Effector memory CD4-positive, alpha-beta T cell (primary cell): ENCODE measurements at places on chromosomes 12 and 14.

DNA sequence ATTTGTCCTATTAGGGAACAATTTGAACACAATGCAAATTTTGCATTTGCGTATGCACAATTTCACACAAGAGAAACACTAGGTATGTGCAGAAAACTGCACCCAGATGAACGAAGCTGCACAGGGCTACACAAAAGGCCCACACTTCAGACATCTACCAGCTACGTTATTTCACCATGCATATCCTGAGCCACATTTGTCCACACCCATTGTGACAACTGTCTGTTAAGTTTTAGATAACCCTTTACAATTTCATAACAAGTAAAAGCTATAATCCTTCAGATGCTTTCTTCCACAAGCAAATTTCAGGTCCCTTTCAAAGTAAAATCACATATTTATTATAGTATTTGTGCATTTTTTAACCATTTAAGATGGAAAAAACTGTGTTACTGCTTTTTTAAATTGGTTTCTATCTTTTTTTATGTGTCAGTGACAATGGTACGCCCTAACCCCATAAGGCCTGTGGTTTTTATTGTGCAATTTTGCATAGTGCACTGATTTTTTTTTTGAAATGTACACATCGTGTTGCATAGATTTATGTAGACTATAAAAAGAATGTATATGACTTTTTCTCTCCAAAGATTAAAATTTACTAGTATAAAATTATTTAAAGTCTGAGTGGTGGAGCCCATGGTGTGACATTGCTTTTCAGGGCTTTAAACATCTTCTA lies 87.8 kb upstream of the BTG1 start:
- DNase-seq = no peak

DNA sequence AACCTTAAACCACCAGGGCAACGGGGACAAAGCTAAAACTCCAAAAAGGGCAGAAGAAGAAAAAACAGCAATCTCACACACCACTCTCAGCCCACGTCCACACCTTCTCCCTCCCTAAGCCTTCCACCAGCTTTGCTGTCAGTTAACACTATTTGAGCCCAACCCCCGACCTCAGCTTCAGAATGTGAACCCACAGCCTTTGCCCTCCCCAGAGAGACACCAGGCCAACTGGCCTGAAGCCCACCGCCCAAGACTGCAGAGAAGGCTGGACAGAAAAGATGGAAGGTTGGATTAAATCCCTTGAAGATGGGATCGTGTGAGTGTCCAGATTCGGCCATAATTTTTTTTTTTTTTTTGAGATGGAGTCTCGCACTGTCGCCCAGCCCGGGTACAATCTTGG lies 22.4 kb downstream of the IRF2BPL start:
- DNase-seq = no peak

GRCh38 chr12:10171973-10172728 lies at the start of gene OLR1:
TSS of gene OLR1 (minus strand) at chr12:10172132. CDS start at chr12:10172077, 55 bp downstream.
- no peak for DNase-seq

GRCh38 chr14:66939409-66939808 lies 249.8 kb upstream of the GARIN2 start:
- DNase-seq = no peak

DNA sequence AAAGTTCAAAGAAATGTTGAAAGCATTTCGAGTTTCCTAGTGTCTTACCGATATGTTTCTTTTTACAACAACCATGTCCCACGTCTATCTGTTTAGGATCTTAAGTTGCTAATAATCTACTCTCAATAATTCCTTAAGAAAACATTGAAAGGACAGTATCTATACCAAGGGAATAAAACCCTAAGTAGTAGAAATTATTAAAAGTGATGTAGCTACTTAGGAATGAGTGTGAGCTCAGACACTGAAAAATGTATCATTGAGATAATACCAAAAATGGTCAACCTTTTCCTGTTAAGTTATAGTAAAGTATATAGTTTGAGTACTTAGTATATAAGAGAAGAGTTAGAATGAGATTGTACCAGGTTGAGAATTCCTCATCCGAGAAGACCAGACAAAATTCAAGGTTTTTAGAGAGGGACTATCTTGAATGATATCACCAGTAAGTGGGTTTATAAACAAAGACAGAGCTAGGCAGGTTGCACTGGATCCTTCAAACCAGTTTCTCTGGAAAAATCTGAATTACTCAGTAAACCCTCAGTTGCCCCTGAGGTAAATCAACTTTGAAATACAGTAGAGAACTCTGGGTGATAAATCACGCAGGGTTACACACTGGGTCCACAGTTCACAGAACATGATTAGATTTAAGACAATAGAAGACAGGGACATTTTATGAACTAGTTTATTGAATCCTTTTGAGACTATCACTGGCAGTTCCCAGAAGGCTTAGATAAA lies 96.8 kb downstream of the ERGIC2 start:
- DNase-seq = no peak

DNA sequence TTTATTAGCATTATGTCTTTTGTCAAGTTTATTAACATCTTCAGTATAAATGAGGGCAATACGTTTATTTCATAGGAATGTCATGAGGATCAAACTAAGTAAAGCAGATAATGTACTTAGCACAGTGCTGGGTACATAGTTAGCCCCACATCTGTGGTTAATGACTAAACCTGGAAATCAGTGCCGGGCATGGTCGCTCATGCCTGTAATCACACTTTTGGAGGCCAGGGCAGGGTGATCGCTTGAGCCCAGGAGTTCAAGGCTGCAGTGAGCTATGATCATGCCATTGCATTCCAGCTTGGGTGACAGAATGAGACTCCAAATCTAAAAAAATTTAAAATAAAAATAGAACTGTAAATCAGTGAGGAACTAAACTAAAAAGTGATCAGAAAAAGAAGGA lies 44.8 kb upstream of the GUCY2C start:
- DNase-seq = no peak

- DNase-seq = no peak
Measured at GRCh38 chr12:44993161-44993560, 57.7 kb downstream of the DBX2 start.
